ENCODE measurements at places on chromosomes 6 and 20. TPM values are rescaled to one million over a fixed set of nuclear protein-coding genes. Genes with fewer than 3 reads are reported as not detected.

EPHA7 gene
- 5.3 TPM for total RNA-seq

DNA sequence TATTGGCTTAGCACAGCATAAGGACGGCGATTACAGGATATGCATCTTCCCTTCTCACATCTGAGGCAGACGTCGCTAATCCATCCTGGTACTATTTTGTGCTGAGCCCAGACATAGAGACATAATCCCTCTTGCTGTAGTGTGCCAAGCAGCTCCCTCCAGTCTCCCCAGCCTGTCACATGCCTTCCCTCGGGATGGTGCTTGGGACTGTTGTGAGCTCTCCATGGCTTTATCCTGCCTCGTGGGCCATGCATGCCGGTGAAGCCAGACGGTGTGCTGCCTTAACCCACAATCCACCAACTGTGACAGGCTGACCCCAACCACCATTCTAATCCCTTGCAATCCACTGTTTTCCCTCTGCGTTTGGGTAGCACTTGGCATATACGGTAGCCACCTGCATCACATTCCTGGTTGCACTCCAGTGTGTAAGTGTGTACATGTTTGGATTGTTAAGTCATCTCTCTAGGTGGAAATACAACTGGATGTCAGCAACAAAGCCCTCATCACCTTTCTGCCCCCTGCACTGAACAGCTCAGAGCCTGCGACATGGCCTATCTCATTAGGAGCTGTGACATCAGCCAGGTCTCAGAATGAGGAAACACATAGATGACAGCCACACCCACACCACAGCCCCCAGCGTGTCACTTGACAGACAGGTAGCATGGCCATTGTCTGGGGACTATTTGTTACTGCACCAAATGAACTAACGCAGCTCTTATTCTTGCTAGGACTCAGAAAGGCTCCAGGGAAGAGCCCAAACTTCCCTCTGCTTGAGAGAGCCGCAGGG lies 374.8 kb upstream of the CDH4 start:
- DNase-seq: peak; percentile 26

ARFRP1 gene
- total RNA-seq: 41.6 TPM

DZANK1 gene
- 14.8 TPM for total RNA-seq

DNA sequence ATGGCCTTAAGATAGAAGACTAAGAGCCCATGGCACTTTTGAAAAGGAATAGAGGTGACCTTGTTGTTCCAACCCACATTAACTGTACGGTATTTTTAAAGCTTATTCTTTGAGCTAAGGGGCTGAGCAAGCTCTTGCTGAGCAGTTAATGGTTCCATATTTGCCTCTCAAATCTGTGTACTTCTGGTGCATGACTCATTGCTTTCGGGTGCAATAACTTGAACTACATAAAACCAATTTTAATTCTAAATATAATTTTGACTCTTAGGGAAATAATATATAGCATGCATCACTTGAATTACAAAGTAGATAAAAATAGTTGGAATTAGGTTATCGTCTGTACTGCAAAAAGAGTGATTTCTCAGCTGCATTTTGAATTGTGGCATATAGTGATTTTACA lies 348.1 kb upstream of the CITED2 start:
- no peak for DNase-seq

DNA sequence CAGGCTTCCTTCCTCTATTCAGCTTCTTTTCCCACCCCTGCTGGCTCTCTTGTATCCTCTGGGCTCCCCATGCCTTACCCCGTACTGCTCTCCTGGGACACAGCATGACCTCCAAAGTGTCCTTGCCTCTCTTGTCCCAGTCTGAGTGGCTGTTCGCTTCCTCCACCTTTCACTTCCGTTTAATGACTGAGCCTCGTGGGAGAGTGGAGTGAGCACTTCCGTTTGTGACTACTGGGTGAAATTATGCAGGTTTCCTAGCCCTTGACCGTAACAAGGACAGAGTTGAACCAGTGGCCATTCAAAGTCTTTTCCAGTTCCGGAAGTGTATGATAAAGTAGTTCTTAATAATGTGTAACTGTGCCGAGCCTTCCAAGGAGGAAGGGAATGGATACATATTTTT lies 109.2 kb downstream of the ARID1B start:
- no peak for DNase-seq

- DNase-seq: no peak
These were observed 29.2 kb downstream of the CCDC170 start for GRCh38 chr6:151523034-151523433.

GRCh38 chr6:41824571-41825569 lies 37.4 kb downstream of the TOMM6 start:
- DNase-seq: no peak

- no peak for DNase-seq
These were observed 33.4 kb upstream of the SCRT2 start for GRCh38 chr20:708956-709355.

SYTL3 gene
- 0.20 TPM for total RNA-seq

DNA sequence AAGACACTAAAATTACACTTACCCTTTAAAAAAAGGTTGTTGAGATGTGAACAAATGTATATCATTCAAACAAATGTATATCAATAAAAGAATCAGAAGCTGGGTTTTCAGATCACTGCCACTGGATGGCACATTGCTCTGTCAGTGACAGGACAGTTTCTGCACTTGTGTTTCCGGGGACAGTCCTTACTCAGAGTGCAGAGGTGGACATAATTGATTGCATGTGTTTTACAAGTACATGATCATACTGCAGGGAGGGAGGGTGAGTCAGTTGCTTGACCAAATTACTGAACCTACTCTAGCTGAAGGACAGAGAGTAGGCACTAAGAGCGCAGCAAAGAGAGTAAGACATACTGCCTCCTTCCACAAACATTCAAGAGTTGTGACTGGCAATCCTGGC lies 302.3 kb downstream of the TENT5A start:
- DNase-seq: no peak

NOX3 gene
- not detected for total RNA-seq

KIF6 gene
- total RNA-seq: 0.62 TPM

DNA sequence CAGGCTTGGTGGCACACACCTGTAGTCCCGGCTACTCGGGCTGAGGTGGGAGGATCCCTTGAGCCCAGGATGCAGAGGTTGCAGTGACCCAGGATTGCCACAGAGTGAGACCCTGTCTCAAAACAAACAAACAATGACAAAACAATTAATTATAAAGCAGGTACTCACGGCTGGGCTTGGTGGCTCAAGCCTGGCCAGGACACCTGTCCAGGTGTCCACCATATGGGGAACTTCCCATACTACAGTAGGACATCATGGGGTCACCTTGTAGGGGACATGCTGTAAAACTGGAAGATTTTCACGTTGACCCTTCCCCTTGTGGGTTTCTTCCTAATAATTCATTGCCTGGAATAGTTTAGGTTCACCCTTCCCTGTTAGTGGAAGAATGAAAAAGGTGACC lies 30.7 kb upstream of the RPL7L1 start:
- no peak for DNase-seq

HCK gene
- total RNA-seq: 0.70 TPM

ROS1 gene
- not detected for total RNA-seq

ATP6V1G2 gene
- 2.7 TPM for total RNA-seq

GMPR gene
- total RNA-seq: 20.7 TPM

ARFGEF3 gene
- total RNA-seq: 10.3 TPM

- DNase-seq: peak; percentile 29
These were observed 99.7 kb downstream of the JPH2 start for GRCh38 chr20:44087051-44087856.

DNA sequence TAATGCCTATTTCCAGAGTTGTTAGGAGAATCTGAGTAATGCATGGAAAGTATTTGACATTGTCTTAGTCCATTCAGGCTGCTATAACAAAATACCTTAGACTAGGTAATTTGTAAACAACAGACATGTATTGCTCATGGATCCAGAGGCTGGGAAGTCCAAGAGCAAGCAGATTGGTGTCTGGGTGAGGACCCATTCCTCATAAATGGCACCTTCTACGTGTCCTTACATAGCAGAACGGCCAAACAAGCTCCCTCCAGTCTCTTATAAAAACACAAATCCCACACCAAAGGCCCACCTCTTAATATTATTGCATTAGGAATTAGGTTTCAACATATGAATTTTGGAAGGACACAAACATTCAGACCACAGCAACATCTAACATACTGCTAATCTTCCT lies 30.2 kb downstream of the MBOAT1 start:
- no peak for DNase-seq

IFT52 gene
- total RNA-seq: 61.7 TPM

- DNase-seq: no peak
These were observed 71.6 kb downstream of the GINS1 start for GRCh38 chr20:25478889-25479568.

DNA sequence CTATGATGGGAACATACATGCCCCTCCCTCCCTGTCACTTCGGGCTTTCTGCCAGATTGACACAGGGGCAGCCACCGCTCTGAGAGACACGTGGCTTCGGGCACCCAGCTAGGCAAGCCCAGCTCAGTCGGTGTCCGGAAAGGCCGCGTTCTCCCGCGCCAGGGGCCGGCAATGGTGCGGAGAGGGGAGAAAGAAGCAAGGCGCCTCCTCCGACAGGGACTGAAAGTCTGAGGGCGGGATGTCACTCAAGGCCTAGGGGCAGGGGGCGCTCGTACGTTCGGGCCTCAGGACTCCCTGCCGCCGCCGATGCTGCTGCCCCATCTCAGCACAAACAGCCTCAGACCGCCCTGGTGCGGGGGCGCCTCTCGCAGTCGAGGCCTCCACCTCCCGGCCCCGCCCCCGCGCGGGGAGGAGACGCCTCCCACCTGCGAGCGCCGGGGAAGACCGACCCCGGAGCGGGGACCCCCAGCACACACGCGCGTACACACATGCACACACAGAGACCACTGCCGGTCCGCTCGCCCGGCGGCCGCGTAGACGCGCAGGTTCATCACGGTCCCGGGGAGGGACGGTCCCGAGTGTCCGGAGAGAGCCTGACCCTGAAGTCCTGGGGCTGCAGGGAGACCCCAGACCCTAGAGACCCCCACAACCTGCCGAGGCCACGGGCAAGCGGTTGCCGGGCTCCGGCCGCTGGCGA lies 1.9 kb downstream of the GRM4 start:
- DNase-seq: peak; percentile 95

- DNase-seq: no peak
These were observed 313.1 kb downstream of the TRDN start for GRCh38 chr6:123323452-123324329.

GPLD1 gene
- total RNA-seq: 5.2 TPM

Measured in endodermal cell (in vitro differentiated cells).